ENCODE measurements at places on chromosomes 12 and 14.

DNA sequence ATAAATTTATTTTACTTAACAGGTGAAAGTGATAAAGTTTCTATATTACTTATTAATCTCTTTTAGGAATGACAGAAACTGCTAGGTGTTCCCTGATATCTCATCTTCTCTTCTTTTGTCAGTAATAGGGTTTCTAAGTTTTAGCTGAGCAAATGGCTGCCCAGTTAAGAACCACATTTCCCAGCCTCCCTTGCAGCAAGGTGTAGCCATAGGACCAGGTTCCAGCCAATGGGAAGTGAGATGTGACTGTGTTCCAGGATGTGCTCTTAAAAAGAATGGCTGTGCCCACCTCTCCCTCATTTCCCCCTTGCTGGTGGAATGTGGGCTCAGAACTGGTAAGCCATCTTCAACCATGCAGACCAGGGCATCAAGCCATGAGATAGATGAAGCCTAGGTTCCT lies 165.6 kb downstream of the HELB start:
- no peak for DNase-seq

DNA sequence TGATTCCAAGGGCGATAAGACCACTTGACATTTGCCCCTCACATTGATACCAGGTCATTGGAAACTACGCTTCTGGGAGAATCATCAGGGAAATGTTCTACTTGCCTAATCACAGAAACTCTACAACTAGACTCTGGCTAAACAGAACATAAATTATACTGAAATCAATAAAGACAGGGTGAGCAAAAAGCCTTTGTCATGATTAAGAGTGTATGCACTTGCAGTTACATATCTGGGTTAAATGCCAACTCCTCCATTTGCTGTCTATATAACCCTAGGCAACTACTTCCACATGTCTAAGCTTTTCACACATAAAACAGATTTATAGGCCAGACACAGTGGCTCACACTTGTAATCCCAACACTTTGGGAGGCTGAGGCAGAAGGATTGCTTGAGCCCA lies 125.7 kb downstream of the PHLDA1 start:
- peak; percentile 24 for DNase-seq

GRCh38 chr14:90239139-90239538 lies 17.2 kb upstream of the PSMC1 start:
- DNase-seq = peak; percentile 19

DNA sequence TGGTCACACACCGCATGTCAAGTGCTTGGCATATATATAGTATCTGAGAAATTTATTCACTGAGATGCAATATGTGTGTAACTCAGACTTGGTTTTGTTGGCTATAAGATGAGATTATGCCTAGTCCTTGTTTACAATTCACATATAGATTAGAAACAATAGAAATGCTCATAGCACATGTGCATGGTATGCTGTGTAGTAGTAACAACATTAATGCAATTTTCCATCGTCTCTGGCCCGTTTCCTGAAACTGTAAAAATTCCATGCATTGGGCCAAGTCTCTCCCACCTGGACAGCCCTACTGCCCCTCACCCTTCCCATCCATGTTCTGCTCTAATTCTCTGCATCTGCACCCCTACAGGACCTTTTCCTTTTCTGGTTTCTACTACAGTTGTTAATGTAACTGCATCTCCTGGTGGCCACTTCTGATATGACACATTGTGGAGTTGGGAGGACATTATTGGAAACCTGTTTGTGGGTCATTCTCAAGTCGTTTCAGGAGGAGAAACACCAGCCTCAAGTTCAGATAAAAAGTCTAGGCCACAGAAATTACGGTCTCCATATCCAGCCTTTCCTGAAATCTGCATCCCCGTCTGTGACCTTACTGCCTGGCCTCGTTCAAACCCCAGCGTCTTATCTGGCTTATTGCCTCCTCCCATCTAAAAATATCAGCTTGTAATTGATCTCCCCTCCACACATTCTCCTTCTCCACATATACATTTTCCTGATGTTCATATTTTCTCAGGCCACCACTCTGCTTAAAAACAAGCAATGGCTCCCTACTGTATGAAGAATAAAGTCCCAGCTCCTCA lies 37.5 kb downstream of the EMP1 start:
- DNase-seq = peak; percentile 64

- DNase-seq = no peak
Observed at GRCh38 chr12:104351057-104351983, 47.8 kb downstream of the EID3 start.

DNA sequence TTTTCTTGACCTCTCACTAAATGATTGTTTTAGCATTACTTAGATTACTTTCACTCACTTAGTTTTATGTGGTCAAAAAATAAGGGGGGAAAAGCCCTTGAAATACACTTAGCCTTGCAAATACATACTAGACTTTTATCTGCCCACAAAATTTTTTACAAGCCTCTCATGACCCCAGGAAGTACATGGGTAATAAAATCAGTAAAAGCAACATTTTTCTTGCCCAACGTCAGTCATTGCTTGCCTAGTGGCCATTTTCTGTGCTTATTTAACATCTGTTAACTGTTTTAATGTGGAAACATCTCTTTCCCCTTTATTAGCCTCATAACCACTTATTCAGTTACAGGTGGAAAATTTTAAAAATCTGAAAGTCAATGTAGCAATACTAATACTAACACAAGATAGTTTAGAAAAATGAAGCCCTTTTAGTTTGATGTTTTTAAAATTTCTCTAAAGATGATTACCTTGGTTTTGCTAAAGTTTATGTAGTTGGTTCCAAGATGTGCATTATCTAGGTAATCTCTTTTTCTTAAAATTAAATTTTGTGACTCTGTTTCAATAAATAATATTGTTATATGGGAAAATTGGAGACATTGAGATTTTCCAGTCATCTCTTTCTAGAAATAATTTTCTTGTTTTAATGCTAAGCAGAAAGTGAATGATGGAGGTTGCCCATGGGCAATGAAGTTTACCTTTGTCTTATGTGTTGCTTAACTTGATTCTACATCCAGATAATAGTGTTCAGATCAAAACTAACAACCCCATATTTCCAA lies 175.5 kb downstream of the TMTC2 start:
- peak; percentile 48 for DNase-seq

- no peak for DNase-seq
Observed at GRCh38 chr14:94773061-94773648, 3.2 kb upstream of the GSC start.

DNA sequence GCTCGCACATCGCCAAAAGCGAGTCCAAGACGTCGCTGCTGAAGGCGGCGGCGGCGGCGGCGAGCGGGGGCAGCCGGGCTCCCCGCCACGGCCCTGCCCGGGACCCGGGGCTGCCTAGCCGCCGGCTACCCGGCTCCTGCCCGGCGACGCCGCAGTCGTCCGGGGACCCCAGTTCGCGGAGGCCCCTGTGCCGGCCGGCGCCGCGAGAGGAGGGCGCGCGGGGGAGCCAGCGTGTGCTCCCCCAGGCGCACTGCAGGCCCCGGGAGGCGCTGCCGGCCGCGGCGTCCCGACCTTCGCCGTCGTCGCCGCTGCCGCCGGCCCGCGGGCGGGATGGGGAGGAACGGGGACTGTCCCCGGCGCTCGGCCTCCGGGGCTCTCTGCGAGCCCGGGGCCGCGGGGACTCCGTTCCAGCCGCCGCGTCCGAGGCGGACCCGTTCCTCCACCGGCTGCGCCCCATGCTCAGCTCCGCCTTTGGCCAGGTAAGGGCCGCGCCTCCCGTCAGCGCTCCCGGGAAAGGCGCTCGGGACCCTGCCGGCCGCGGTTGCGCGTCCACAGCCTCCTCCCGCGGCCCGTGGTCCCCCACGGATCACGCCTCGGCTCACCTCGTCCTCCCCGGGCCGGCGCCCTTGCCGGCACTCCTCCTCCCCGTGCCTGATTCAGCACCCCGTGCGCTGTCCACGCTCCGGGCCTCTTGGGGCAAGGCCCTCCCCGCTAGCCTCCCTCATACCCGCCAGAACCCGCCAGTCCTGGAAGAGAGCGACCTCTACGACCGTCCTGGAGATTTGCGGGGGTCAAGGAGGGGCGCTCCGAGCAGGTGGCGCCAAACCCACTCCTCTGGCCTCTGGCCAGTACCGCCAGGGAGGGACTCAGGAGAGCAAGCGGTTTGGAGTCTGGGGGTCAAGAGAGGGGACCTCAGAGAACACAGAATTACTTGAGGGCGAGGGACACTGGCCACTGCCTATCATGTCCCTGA lies 721 bp downstream of the CABP1 start:
- peak; percentile 32 for DNase-seq

- DNase-seq = no peak
Observed at GRCh38 chr12:41264281-41264680, 76.2 kb downstream of the PDZRN4 start.

DNA sequence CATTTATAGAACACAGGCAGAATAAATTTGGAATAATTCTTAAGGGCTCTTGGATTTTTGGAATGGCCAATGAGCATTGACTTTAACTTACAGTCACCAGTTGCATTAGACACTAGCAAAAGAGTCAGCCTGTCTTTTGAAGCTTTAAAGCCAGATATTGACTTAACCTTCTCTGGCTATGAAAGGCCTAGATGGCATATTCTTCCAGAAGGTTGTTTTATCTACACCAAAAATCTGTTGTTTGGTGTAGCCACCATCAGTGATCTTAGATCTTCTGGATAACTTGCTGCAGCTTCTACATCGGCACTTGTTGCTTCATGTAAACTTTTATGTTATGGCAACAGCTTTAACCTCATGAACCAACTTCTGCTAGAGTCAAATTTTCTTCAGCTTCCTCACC lies 10.4 kb downstream of the PCNX1 start:
- no peak for DNase-seq

DNA sequence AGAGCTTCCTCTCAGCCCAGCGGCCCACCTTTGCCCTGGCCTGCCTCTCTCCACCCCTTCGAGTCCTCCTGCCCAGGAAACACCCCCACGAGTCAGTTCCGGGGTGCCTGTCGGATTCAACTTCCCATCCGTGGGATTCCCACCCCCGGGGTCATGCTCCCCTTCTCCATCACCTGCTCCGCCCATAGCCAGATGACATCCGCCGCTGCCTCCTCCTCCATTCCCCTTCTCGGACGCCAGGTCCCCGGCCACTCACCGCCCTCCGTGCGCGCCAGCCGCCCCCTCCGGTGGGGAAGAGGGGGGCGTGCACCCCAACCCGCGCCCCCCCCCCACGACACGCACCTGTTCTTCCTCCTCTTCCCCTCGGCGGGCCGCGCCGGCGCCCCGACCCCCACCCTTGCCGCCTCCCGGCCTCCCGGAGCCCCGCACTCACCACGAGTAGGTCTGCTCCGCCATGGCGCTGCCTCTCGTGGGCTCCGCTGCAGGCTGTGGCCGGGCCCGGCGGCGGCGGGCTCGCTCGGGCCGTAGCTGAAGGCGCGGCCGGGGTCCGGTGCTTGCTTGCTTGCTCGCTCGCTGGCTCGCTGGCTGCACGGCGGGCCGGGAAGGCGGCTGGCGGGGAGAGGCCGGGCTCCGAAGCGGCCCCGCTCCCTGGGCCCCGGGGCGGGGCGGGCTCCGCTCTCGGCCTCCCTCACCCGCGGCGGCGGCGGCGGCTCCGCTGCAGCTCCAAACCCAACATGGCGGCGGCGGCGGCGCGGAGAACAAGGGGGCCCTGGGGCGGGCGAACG lies 554 bp downstream of the SPPL3 start:
- no peak for DNase-seq

DNA sequence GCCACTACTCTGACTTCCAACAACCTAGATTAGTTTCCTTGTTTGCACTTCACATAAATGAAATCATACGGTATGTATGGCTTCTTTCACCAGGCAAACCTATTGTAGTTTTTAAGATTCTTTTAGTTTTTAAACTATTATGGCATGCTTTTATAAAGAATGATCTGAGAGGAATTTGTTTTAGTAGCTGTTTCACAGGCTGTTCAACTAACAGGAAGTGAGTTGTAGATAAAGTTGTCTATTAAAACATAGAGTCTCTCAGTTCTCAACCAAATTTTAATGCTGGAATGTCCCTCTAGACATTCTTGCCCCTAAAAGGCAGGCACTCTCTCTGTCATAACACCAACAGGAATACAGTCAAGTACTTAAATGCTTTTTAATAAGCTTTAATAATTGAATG lies 102.7 kb upstream of the DACT1 start:
- peak; percentile 28 for DNase-seq

GRCh38 chr12:92551210-92551609 lies 151.6 kb upstream of the PLEKHG7 start:
- DNase-seq = no peak

DNA sequence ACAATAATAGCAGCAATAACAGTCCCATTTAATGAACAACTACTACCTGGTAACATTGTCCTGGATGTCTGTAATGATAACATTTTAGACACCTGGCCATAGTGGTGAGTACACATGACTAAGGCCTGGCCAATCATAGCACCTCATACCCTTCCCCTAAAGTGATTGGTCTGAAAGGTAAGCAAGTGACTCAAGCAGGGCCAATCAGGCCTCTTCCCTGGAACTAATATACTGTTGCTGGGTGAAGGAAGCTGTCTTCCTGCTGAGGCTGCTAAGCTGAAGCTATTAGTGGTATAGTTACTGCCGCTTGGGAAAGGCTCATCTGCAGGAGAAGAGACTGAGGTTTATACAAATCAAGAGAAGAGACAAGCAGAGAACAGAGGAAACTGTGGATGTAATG lies 18.7 kb upstream of the NOS1 start:
- no peak for DNase-seq

DNA sequence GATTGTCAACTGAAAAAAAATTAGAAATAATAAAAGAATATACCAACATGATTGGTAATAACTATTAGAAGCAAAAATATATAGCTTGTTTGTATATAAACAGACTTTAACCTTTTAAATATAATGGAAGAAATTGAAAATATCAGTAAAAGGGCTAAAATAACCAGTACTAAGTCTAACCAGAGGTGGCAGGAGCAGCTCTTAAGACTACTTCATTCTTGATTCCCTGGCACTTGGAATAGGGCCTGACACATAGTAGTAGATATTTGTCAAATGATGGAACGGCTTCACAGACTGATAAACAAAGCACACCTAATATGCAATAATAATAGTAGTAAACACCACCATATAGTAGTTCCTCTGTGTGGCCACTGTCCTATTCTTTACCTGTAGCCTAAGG lies 9.4 kb downstream of the TMEM63C start:
- DNase-seq = no peak

GRCh38 chr12:51748235-51748634 lies 100.3 kb downstream of the FIGNL2 start:
- no peak for DNase-seq

- DNase-seq = no peak
Observed at GRCh38 chr12:33609910-33610309, 170.3 kb upstream of the SYT10 start.

- DNase-seq = no peak
Observed at GRCh38 chr12:31245822-31246469, 80.0 kb downstream of the SINHCAF start.

GRCh38 chr12:46368684-46369083 lies 3.9 kb downstream of the SLC38A2 start:
- DNase-seq = no peak
